ENCODE measurements at places on chromosomes 16 and 17.

GRCh38 chr17:78174346-78174869, 6.0 kb downstream of the SYNGR2 start:
- DNase-seq: peak; percentile 90

GRCh38 chr17:77874303-77875050, 84.0 kb upstream of the TNRC6C start:
- no peak for DNase-seq

- DNase-seq: no peak
These were observed 517.0 kb downstream of the KIF2B start for GRCh38 chr17:54339731-54340130.

DNA sequence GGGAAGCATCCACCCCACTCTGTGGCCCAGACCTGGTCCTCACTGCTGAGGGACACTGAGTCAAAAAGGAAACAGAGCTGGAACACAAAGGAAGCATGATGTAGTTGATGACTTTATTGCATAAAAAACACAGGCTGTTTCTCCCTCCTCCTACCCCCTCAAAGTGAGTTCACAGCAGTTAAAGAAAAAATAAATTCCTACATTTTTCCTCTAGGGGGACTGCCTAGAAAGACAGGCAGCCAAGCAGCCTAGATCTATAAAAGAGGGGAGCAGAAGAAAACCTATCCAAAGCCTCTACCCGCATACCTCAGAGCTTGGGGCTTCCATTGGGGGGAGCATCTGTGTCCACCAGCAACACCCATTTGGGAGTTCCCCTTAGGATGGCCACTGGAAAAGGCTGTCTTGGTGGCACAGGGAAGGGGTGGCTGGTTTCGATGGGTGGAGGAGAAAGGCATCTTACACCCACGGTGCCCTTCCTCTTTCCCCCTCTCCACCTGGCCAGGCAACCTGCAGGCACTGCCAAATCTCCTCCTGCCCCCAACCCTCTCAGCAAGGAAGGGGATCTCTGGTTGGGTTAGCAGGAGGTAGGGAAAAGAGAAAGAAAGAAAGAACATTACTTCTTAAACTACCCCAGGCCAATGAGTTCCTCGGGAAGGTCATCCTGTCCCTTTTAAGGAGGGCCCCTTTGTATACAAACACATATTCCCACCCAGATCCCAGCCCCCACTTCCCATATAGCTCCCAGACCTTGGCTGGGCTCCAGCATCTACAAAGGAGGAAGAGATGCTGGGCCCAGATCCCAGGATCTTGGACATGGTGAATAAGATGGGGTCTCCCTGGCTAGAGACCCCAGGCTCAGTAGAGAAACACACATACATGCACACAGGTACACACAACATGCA, 4.0 kb upstream of the SCRN2 start:
- no peak for DNase-seq

GRCh38 chr16:4133897-4134372, 17.7 kb upstream of the ADCY9 start:
- no peak for DNase-seq

DNA sequence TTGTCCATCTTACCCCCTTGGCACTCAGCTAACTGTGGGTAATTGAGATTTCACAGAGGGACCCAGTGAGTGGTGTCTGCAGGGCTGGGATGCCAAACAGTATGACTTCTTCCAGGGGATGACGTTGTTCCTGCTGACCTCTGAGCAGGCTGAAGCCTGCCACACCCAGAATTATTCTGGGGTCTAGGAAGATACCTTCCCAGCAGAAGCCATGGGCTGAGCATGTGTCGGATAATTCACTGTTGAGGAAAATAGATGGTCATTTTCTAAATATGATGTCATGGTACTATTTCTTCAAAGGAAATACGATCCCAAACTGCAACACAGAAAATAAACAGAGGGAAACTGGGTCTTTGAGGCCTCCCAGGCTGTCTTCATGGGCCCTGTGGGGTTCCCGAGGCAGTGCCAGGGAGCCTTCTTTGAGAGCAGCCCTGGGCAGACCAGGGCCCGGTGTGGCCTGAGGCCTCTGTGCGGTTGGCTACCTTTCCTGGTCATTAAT, 17.4 kb downstream of the WNT9B start:
- DNase-seq: no peak

DNA sequence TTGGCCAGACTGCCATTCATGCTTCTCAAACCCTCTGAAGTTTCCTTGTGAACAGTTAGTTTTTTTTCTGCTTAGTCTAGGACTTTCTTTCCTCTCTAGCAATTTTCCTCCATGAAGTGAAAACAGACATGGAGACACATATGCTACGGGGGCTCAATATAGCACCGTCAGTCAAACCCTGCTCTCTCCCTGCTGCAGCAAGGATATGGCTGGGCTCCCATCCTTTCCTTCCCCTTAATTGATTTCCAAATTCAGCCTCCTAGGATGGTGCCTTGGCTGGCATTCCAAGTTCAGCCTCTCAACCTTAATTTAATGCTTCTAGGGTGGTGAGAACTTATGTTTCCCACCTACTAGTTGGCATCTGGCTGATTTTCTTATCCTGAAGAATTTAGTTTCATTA, 436.7 kb downstream of the NPIPA7 start:
- no peak for DNase-seq

GRCh38 chr17:8300627-8301242, 5.5 kb upstream of the SLC25A35 start:
- peak; percentile 76 for DNase-seq

GRCh38 chr17:73347351-73347750, 35.5 kb upstream of the CDC42EP4 start:
- peak; percentile 54 for DNase-seq

- DNase-seq: no peak
These were observed 4.8 kb upstream of the VAC14 start for GRCh38 chr16:70805787-70806186.

GRCh38 chr16:35598696-35599332, 2139.4 kb downstream of the TP53TG3F start:
- DNase-seq: no peak

GRCh38 chr16:29198731-29199521, 207.6 kb downstream of the NPIPB11 start:
- DNase-seq: no peak

- DNase-seq: peak; percentile 47
These were observed 1.0 kb upstream of the AIPL1 start for GRCh38 chr17:6435968-6436367.

- DNase-seq: no peak
These were observed 31.8 kb upstream of the APPBP2 start for GRCh38 chr17:60557805-60558204.

DNA sequence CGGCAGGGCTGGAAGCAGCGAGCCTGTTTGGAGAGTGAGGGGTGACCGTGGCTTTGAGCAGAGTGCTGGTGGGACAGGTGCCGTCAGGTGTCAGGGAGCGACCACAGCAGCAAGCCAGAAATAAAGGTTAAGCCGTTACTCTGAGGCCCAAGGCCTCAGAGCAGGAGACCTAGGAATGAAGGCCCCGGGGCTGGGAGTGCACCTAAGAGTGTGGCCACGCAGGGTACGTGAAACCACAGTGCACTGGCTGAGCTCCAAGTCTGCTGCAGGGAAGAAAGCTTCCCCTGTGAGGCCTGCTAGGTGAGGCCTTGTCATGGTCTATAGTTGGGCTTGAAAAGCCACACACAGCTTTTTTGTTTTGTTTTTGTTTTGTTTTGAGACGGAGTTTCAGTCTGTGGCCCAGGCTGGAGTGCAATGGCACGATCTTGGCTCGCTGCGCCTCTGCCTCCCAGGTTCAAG, 8.7 kb downstream of the CLUAP1 start:
- no peak for DNase-seq

GRCh38 chr17:44733753-44734152, 25.0 kb upstream of the ADAM11 start:
- DNase-seq: no peak

DNA sequence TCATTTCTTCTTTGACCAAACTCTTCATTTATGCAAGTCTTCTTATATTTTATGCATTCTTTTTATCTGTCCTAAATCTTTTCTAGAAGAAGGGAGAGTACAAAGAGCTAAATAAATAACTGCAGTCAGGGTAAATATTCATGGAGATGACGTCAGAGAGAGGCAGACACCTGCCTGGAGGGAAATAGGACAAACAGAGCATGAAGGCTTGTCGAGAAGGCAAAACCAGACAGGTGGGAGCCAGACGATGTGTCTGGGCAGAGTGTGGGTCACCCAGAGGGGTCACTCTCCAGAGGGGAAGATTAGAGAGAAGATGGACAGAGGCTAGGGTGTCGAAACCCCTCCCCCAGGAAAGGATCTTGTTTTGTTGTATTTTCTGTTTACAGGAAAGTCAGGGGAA, 78.3 kb upstream of the RPL38 start:
- no peak for DNase-seq

DNA sequence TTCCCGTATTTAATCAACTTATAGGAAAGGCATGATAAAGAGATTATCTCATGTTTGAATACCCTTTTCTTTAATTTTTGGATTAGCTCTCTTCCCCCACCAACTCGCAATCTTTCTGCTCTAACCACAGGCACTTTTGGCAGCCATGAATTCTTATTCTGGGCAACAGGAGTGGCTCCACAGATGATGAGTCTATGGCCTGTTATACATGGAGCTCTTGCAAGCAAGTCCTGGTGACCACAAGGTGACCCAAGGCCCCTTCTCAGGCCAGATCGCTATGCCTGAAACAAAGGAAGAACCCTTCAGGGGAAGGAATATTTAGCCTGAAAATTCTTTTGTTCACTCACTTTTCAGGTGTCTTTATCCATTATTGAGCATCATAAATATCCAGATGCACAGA, 10.8 kb upstream of the ZNF267 start:
- DNase-seq: no peak

- no peak for DNase-seq
These were observed 11.2 kb downstream of the RTN4RL1 start for GRCh38 chr17:2013994-2014317.
